Effector CD4-positive, alpha-beta T cell (primary cell): ENCODE measurements at places on chromosomes 4 and X.

DNA sequence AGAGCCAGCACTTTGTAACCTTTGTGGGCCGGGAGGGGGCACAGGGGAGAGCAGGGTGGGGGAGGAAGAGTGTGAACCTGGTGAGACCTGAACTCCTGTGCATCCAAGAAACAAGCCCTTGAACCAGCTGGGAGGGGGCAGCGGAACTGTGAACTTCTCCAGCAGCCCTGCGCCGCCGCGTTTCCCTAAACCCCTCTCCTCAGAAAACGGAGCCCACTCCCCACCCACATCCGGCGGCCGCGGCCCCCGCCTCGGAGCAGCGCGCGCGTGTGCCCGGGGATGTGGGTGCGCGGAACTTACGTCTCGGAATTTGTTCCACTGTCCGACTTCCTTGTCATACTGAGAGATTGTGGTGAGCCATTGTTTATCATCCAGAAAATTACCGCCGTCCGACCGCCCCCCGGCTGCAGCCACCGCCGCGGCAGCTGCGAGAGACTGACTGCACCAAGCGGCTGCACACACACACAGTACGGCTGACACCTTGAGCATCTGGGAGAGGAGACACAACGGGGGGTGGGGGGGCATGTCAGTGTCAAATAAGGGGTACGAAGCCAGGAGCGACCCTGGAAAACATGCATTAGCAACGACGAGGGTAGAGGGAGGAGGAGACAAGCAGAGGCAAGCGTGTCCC, 494 bp downstream of the SPOCK3 start:
- no peak for DNase-seq

DNA sequence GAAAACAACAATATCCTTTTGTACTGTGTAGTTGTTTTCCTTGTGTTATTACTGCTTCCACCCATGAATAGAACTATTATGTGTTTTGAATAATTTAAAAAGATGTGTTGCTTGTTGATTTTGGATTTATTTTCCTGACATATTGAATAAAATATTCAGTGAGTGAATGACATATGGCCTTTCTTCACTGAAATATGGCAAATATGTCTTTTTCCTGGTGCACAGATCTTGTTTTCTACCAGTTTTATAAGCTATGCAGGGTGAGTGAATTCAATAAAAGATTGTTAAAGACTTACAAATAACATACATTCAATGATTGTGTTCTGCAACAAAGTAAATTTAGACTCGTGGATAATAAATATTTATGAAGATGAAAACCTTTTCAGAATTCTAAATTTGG, 1216.3 kb upstream of the ADGRL3 start:
- no peak for DNase-seq

DNA sequence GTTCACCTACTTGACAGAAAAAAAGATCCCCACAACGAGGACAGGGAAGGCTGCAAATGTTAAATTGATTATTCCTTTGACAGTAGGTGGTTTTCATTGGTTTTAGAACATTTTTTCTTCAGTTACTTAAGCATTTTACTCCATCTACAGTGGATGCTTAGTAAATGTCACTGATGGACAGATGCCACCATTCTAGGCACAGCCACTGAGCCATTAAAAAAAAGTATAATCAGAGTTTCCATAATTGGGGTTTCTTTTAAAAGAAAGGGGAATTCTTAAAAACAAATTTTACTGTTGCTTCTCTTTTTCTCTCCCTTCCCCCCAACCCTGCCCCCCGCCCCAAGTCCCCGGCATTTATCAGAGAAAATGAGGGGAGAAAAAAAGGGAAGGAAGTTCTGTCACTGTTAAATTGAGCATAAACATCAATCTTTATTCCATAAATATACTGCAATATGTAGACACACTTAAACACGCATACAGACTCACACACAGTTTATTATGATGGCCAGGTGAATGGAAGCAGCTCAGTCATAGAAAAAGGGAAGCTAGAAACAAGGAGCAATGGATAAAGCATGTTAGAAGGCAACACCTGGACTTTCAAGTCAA, 79.7 kb upstream of the PRPS2 start:
- DNase-seq: no peak

DNA sequence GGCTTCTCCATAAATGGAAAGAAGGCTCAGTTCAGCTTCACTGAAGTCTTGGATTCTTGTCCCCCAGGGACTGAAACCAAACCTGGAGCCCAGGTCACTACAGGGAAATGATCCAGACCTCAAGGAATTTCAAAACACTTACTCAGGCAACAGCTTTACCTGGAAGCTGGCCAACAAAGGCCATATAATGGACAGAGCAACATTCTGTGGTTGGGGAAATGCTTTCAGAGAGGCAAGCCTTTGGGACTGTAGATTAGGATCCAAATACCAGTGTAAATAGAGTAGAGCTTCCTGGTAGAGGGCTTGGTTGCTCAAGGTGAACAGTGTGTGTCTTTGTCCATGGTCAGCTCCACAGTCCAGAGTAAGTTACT, 57.0 kb upstream of the PROM1 start:
- DNase-seq: no peak

- DNase-seq: no peak
Measured at GRCh38 chrX:2538031-2538757, 37.4 kb upstream of the DHRSX start.

GRCh38 chr4:4689694-4690440, 148.0 kb upstream of the STX18 start:
- DNase-seq: no peak

GRCh38 chrX:20063716-20064351, 52.9 kb downstream of the MAP7D2 start:
- DNase-seq: no peak

DNA sequence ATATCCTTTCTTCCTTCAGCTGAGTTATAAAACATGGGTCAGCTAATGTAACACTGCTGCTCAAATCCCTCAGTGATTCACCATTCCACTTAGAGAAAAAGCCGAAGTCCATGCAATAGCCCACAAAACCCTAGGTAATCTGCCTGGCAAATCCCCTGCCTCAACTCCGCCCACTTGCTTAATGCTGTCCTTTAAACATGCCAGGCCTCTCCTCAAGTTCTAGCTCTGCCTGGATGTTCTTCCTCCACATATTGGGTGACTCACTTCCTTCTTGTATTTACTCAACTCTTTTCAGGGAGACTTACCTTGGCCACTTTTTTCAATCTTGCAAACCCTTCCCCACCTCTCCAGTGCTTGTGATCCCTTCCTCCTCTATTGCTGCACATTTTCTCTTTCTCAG, 89.8 kb downstream of the EMCN start:
- DNase-seq: no peak

DNA sequence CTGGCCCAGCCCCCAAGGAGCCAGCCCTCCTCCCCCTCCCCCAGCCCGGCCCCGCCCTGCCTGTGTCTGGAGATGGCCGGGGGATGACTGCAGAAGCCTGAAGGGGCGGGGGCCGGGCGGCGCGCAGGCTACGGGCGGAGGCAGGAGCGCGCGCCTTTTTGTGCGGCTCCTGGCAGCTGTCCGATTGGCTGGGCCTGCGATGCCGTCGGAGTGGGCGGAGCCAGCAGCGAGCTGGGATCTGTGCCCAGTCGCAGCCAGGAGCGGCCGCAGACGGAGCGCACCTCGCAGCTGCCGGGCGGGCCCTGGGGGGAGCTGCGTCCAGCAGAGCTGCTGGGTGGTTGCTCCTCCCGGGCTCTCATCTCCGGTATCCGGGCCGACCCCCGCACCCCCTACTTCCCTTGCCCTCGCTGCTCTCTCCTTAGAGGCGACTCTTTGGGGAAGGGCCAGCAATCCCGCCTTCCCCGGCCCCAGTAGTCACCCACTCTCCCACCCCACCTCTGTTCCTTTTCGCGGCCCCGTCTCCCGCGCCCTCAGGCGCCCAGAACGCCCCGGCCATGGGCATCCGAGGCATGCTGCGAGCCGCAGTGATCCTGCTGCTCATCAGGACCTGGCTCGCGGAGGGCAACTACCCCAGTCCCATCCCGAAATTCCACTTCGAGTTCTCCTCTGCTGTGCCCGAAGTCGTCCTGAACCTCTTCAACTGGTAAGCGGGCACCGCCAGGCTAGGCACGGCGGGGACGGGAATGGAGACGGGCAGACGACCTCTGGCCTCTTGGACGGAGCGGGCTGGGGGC, at the start of gene GABRQ:
Gene GABRQ, plus strand, starts transcription at position 247 of the 794 bp plus-strand sequence. Its CDS starts 308 bp downstream, at position 555.
- DNase-seq: no peak

- no peak for DNase-seq
Measured at GRCh38 chr4:99856166-99856565, 38.1 kb downstream of the LAMTOR3 start.

DNA sequence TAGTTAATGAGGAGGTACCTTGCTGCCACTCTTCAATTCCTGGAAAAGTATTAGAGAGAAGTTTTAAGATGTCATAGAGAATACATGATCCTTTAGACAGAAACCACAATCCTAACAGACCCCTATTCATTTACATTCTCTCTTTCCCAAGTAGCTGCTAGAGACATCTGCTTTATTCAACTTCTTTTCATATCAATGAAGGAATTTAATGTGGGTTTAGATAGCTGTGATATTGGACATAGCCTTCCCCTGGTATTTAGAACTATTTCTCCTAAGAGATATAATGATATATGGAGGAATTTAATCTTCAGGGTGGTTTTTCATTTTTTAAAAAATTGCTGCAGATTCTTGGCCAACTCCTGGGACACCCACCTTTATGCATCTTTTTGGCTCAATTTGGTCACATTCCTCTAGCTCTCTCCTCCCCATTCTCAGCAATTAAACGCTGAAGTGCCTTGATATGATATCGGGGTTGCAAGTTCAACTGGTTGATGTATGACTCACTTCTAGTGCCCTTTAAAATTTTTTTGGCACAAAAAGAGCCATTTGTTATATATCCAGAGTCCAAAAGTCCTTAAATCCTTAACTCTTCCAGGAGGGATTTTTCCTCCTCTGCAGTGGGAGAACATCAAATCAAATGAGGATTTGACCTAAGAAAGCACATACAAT, 57.6 kb downstream of the DOCK11 start:
- DNase-seq: no peak

GRCh38 chr4:107640197-107640596, 79.8 kb downstream of the PAPSS1 start:
- no peak for DNase-seq

DNA sequence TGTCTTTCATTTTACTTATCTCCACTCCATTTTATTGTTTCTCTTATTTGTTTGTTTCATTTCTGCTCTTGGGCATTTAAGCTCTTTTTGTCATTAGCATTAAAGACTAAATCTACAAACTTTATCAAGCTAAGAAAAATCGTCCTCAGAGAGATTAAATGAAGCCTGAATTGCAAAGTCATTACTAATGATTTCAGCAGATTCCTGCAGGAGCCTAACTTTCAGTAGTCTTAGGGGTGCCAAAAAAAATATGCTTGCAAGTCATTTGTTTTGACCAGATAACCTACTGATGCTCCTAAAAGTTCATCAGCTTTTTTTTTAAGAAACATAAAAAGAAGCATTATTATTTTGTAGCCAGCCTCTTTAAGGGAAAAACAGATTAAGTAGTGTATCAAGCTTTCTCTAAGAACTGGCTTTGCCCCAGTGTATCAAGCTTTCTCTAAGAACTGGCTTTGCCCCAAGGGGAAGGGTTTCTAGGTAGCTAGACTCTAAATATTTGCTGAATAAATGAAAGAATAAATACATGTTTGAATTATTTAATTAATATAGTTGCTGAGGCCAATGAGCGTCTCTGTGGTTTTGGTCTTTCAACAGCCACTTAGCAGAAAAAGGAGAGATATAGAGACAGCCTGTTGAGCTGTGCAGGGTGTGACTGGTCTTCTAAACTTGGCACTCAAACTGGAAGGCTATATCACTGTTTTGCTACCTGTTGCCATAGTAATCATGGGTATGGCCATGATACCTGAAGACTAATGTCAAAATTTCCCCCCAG, 174.2 kb downstream of the BTC start:
- no peak for DNase-seq

DNA sequence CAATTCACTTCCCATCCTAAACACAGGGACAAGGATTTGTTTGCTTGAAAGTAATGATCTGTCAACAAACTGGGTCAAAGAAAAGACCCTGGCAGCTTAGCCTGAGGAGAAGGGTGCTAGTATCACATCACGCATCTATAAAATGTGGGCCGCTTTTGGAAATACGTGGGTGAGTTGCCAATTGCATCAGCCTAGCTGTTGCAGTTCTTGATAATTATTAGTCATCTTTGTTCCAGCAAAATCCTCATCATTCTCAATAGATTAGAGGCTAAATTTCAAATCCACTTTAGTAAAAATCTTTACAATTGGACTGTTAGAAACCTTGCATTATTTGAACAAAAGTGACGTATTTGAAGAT, 33.6 kb upstream of the TAPT1 start:
- DNase-seq: no peak

DNA sequence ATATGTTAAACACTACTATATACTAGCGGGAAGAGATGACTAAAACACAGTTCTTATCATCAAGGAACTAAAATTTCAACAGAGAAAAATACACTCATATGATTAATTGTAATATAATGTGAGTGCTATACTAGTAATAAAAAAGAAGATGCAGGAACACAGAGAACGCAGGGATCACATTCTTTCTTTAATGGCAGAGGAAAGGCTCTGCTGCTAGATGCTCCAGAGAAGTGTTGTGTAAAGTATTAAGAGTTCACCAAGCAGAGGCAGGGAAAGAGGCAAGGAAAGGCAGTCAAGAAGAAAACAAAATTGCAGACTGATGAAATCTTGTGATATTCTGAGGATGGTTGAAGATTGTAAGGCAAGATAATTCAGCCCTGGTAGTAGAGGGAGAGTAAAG, 394.7 kb downstream of the PDGFC start:
- DNase-seq: no peak

- no peak for DNase-seq
Measured at GRCh38 chr4:28686618-28687017, 1826.0 kb downstream of the STIM2 start.

DNA sequence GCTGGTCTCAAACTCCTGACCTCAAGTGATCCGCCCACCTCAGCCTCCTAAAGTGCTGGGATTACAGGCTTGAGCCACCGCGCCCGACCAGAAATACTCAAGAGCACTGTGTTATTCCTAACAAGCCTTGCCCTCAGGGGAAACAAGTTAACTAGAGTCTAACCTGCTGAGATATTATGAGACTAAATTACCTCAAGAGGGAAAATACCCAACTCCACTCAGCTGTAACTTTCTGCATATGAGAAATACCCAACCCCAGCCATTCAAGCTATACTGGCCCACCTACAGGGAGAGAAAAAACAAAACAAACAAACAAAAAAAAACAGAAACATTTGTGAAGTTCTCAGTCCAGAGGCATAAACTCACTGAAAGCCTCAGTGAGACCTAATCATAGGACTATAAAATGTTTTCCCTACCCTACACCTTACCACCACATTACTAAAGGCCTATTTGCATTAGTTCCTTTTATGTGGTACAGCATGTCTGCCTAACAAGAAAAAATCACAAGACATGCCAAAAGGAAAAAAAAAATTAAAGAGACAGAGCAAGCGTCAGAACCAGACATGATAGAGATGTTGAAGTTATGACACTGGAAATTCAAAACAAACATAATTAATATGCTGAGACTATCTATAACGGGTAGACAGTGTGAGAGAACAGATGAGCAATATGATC, 876.0 kb downstream of the FSTL5 start:
- no peak for DNase-seq

GRCh38 chr4:73902038-73902637, 32.9 kb downstream of the CXCL1 start:
- no peak for DNase-seq

- DNase-seq: no peak
Measured at GRCh38 chr4:101419336-101420135, 72.2 kb upstream of the PPP3CA start.

GRCh38 chr4:119865389-119865788, 201.3 kb downstream of the MAD2L1 start:
- no peak for DNase-seq
